ENCODE measurements at places on chromosomes 4 and X.

DNA sequence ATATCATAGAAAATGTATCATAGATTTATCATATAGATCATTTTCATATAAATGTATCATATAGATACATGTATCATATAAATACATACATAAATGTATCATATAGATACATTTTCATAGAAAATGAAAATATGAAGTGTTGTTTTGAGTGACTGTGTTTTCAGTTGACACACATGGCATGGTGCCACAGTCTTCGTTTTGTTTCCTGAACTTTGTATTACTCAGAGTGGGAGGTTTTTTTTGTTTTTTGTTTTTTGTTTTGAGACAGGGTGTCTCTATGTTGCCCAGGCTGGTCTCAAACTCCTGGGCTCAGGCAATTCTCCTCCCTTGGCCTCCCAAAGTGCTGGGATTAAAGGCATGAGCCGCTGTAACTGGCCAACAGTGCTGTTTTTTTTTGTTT, 3.9 kb downstream of the RBM10 start:
- DNase-seq = no peak

GRCh38 chr4:12146339-12146738, 717.6 kb upstream of the HS3ST1 start:
- no peak for DNase-seq

DNA sequence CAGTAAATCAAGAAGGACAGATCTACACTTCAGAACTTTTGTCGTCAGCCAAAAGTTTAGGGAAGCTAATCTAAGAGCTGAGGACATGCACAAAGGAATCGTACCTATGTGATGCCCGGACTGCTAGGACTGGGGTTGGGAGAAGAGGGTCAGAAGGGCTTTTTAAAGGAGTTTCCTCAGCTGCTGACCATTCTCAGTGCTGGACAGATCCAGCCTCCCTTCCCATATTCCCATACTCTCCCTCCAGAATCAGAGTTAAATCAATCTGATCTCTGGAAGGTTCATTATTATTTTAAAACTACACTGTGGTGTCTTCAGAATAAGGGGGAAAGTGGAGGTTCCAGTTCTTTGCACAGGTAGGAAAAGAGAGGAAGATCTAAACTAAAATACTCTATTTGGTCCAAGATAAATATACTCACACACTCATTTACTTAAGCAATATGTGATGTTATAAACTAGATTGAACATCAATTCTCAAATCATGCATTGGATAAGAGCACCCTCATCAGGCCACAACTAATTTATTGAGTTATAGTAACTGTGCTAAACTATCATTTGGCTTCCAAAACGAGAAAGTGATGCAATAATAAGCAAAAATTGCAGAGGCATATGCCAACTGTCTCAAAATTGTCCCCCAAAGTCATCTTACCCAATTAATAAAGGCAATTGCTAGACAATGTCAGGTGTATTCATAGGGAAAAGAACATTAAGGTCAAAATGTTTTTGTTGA, 124.7 kb downstream of the HNRNPD start:
- DNase-seq = no peak

DNA sequence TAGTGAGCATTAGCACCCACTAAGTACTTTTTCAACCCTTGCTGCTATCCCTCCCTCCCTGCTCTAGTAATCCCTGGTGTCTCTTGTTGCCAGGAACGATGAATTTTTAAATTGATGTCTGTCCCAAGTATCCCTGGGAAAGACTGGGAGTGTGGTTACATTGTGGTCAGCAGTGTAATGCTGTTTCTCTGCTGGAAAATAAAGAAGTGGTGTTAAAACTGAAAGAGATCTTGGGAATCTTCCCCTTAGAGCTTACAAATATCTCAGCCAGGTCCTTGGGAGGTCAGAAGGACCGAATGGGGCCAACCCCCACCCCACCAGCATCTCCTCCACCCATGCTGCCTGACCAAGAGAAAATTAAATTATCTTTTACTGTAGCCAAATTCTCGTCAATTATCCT, 174.5 kb upstream of the MXRA5 start:
- DNase-seq = no peak

GRCh38 chr4:184824776-184825084, 1.0 kb downstream of the ACSL1 start:
- no peak for DNase-seq

DNA sequence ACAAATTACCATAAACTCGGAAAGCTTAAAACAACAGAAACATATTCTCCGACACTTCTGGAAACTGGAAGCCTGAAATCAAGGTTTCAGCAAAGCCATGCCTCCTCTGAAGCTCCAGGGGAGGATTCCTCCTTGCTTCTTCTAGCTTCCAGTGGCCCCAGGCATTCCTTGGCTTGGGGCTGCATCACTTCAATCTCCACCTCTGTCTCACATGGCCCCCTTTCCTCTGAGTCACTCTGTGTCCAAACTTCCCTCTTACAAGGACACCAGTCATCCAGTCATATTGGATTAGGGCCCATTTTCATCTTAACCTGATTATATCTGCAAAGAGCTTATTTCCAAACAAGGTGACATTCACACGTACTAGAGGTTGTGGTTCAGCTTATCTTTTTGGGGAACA, 17.3 kb downstream of the PARM1 start:
- DNase-seq = no peak

GRCh38 chr4:13580036-13580435, 35.7 kb upstream of the NKX3-2 start:
- DNase-seq = no peak

GRCh38 chr4:40811956-40812355, 62.2 kb downstream of the NSUN7 start:
- peak; percentile 4 for DNase-seq

DNA sequence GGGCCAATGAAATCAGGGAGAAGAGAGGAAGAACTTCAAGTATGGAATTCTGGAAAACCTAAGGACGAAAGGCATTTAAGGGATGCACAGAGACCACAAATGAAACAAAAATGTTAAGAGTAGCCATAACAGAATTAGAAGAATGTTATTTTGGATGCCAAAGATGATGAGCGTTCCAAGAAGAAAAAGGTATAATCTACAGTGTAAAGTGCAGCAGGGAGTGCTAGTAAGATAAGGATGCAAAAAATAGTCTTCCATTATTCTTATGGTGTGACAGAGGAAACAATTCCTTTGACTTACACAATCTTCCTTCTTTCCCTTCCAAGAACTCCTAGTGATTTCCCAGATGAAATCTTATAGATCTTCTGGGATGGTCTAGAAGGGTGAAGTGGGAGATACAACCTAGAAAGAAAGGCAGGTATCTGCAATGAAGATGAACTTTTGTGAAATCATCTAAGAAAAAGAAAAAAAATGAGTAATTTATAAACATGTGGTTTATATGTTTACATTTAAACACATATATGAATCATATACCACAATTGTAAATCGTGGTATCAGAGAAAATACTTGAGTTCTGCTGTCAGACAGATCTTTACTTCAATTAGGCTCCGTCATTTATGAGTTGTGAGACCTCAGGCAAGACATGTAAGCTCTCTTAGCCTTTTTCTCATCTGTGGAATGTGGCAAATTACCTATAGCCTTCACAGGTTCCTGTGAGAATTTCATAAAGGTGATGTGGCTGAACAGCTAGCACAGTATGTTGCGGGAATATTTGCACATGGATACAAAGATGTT, 8.1 kb downstream of the MORF4L2 start:
- DNase-seq = no peak

DNA sequence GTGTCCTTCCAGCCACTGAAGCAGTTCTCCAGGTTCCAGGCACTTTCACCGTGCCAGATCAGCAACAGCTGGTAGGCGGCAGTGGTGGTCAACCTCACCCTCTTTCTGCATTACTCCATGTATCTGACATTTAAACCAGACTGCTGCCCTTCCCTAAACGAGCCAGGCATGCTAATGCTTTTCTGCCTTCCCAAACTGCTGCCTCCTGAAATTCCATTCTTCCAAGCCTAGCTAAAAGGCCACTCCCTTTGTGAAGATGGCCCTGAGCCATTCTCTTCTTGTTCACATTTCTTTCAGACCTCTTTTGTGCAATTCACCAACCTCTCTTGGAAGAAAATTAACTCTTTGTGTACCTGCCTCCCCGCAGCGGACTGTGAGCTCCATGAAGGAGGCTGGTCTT, 73.7 kb downstream of the CHST7 start:
- no peak for DNase-seq

- DNase-seq = no peak
Measured at GRCh38 chr4:170008371-170008770, 17.8 kb downstream of the MFAP3L start.

DNA sequence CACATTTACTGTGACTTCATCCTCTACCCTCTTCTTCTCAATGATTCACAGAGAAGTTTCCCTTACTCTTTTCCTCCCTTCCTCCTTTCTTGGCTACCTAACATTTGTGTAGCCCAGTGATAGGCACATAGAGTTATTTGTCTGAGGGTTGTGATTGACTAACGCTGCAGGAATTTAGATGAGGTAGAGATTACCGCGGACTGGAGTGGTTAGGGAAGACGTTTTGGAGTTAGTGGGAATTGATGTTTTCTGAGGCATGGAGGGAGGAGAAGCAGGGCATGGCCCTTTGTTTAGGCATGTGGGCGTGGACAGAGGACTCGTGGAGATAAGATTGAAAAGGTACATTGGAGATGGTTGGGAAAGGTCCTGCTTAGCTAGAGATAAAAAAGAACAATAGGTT, 246.7 kb downstream of the GPAT3 start:
- no peak for DNase-seq

- DNase-seq = no peak
Measured at GRCh38 chr4:152678841-152679240, 956 bp downstream of the TMEM154 start.

GRCh38 chrX:17497193-17497592, 122.2 kb downstream of the NHS start:
- no peak for DNase-seq

DNA sequence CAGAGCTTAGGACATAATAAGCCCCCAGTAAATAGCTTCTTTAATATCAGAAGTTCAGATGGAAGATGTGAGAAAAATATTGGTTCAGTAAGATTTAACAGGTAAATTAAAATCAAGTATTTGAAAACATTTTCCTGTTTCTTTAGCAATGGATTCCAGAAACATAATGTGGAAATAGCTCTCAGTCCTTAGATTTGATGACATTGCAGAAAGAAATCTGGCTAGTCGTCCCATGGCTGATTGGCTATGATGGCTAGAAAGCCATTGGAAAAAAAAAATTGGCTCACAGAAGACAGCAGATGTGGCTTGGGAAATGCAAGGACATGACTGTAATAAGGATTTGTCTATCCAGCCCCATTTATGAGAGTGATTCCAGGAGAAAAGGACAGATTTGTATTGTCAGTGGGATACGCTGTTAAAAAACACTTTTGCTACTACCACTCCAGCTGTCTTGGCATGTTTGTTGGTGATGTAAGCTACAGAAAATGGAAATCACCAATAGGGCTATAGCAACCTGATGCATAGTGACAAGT, 78.3 kb downstream of the AR start:
- no peak for DNase-seq

GRCh38 chr4:134540588-134540987, 339.0 kb upstream of the PABPC4L start:
- DNase-seq = no peak

DNA sequence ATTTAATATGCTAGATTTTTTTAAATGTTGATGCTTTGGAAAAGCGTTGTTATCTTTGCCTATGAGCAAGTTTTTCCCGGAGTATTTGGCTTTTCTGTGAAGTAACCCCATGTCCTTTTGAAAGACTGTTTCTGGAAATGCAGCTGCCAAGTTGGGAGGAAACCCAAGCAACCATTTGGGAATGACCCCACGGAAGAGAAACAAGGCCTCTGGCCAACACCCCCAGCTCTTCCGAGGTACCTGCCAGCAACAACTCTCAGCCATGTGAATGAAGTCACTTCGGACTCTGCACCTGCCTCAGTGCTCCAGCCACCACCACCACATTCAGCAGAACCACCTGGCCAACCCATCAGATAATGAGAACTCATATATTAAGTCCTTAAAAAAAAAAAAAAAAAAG, 36.2 kb upstream of the DHRSX start:
- DNase-seq = no peak

DNA sequence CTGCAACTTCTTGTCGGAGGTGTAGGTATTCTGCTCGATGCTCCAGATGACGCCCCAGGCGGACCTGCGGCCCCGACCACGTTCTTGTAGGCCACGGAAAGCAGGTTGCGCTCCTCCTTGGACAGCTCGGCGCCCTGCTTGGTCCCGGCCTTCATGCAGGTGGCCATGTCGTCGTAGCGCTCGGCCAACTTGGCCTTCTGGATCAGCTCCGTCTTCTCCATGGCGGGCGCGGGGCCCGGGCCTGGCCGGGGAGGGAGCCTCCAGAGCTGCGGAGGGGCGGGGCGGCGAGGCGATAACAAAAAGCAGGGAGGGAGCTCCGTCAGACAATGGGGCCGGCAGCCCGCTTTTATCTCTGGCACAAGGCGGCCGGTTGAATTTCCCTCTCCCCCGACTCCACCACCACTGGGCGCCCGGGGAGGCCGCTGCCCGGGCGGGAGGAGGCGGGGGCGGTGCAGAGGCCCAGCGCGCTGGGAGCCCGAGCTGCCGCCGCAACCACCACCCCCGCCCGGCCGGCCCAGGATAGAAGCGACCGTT, 28.3 kb upstream of the DRP2 start:
- no peak for DNase-seq

GRCh38 chr4:174358410-174358809, 74.7 kb downstream of the CEP44 start:
- no peak for DNase-seq

GRCh38 chrX:152813206-152813605, 17.4 kb downstream of the CETN2 start:
- no peak for DNase-seq

- no peak for DNase-seq
Measured at GRCh38 chrX:68180579-68180978, 252.7 kb downstream of the OPHN1 start.

GRCh38 chr4:102705391-102705935, 55.3 kb downstream of the MANBA start:
- DNase-seq = no peak

GRCh38 chrX:107716118-107716684, 59.4 kb downstream of the TSC22D3 start:
- peak; percentile 21 for DNase-seq

GRCh38 chr4:169663831-169664230, 43.5 kb downstream of the CLCN3 start:
- no peak for DNase-seq

GRCh38 chr4:174036576-174036975, 246.9 kb downstream of the FBXO8 start:
- no peak for DNase-seq

DNA sequence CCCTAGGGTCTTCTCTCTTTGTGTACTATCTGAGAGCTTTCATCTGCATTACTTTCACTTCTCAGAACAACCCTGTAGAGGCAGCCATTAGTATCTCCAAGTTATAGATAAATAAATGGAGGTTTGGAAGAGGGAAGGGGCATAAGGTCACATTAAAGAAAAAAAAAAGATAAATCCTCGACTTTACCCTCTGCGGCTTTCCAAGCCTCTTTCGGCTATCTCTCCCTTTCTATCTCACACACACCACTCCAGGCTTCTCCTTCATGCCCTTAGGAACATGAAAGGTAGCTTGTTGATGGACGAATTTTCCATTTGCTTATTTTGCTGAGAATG, 660 bp upstream of the ARHGEF9 start:
- no peak for DNase-seq

- DNase-seq = no peak
Measured at GRCh38 chrX:54452920-54453319, 12.7 kb downstream of the TSR2 start.
